Urothelium cell line (cell line): ENCODE measurements at places on chromosomes 6 and 20.

DNA sequence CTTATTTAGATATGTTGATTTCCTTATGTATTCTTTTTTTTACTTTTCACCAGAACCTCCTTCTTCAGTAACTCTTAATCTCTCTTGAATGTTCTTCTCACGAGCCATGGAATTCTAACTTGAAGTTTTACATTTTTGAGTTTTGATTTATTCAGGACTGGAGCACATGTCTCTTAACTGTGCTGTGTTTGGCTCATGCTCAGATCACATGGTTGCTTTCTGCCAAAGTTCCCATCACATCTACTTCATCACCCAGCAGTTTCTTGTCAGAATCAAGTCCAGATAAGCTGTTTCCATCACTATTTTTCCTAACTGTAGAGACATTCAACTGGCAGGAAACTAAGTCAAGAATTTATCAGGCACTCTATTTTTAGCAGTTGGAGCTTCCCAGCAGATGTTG lies 31.7 kb downstream of the SLC35A1 start:
- no peak for DNase-seq

DNA sequence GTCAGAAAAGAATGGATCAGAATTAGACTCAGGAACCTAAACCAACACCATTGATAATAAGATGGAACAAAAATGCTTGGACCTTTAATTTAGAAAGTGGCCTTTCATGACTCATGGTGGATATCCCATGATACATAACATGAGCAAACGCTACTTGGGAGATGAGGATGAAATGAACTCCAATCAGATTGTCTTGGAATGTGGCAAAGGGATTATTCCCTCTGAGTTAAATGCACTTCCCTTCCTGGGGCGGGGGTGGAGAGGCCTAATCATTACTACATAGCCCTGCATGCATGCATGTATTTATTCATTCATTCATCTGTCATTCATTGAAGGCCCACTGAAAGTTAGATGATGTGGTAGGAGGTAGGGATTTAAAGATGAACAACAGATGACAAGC lies 174.0 kb downstream of the AIG1 start:
- no peak for DNase-seq

GRCh38 chr20:63756648-63756991 lies 17.0 kb downstream of the SLC2A4RG start:
- DNase-seq: no peak

- DNase-seq: no peak
Observed at GRCh38 chr6:46220352-46221221, 49.8 kb upstream of the ENPP5 start.

DNA sequence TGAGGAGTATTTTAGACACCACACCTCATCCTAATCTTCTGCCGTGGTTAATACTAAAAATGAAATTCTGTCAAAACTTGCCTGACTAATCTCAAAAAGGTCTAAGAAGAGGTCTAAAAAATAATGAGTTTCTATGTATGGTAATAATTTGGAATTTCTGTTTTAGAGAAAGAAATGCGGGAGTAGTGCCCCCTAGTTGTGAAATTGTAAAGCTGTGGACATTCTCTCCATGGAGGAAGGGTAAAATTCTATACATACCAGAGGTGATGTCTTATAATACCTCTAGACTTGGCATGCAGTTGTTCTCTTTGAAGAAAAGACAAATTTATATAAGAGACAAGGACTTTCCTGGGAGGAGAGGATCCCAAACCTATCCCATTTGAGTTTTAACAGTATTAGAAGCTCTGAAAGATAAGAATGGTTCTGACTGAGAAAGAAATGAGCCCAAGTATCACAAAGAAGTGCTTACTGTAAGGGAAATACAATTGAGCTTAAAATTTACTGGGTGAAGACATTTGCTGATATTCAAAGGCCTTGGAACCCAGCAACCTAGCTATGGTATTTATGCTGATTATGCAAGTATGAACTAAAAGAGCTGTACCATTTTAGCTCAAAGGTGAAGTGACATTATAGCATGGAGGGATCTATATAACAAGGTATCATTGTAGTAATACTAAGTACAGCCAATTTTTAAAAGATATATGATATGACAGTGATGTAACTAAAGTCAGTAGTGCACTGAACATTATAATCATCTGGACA lies 5.1 kb upstream of the EPHA7 start:
- no peak for DNase-seq

- no peak for DNase-seq
Observed at GRCh38 chr6:158707821-158708195, 58.0 kb downstream of the SYTL3 start.

DNA sequence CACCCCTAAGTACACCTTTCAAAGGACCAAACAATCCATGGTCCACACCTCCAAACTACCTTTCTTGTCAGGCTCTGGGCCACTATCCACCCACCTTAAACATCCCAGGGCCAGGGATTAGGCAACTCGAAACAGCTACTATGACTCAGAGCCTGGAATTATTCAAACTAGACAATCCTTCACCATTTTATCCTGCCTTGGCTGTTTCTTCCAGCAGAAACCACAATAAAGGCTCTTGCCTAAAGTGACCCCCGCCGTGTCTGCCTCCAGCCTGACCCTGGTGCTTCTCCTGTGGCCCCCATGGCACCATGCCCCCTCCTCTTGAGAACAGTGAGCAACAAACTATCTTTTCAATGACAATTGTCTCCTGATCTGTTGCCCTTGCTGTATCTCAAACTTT lies 195.5 kb downstream of the EPM2A start:
- peak; percentile 28 for DNase-seq

- DNase-seq: peak; percentile 92
Observed at GRCh38 chr6:34243901-34244884, 4.6 kb downstream of the SMIM29 start.

GRCh38 chr6:140782941-140783340 lies 1349.8 kb upstream of the GJE1 start:
- DNase-seq: no peak

DNA sequence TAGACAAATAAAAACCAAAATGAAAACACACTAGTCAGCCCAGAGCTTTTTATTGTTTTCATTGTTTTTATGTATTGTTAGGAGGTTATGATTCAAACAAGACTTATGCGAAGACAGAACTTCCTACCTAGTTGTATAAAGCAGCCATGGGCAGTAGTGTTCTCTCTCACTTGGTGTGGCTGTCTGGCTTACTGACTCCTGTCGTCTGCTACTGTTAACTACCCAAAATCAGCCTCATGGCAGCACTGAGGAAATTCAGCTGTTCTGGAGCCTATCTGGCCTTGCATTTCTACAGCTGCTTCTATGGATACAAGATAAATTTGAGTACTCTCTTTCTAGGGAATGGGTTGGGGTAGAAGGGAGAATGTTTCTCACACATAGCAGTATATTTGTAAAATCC lies 20.4 kb downstream of the VTA1 start:
- DNase-seq: no peak

GRCh38 chr20:51596668-51597388 lies 54.3 kb upstream of the NFATC2 start:
- no peak for DNase-seq

GRCh38 chr6:82711971-82712370 lies 348.4 kb downstream of the TPBG start:
- no peak for DNase-seq

DNA sequence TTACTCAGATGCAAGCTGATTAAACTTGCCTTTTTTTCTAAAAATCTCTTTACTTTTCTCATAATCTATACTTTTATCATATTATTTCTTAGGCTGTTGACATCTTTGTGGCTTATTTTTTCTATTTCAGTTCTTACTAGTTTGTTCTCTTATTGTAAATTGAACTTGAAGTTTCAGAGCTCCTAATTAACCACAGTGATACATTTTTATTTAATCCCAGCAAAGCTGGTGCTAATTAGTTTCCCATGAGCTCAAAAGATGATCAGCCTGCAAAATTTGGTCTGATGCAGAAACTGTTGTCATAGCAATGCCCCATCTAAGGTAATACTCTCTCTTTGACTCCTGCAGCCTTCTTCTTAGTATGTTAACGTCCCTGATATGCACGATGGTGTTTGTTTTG lies 170.3 kb downstream of the FUT9 start:
- DNase-seq: no peak

GRCh38 chr20:31770243-31770642 lies 31.2 kb downstream of the TPX2 start:
- DNase-seq: no peak

GRCh38 chr6:136964398-136964797 lies 42.3 kb downstream of the SLC35D3 start:
- DNase-seq: no peak

DNA sequence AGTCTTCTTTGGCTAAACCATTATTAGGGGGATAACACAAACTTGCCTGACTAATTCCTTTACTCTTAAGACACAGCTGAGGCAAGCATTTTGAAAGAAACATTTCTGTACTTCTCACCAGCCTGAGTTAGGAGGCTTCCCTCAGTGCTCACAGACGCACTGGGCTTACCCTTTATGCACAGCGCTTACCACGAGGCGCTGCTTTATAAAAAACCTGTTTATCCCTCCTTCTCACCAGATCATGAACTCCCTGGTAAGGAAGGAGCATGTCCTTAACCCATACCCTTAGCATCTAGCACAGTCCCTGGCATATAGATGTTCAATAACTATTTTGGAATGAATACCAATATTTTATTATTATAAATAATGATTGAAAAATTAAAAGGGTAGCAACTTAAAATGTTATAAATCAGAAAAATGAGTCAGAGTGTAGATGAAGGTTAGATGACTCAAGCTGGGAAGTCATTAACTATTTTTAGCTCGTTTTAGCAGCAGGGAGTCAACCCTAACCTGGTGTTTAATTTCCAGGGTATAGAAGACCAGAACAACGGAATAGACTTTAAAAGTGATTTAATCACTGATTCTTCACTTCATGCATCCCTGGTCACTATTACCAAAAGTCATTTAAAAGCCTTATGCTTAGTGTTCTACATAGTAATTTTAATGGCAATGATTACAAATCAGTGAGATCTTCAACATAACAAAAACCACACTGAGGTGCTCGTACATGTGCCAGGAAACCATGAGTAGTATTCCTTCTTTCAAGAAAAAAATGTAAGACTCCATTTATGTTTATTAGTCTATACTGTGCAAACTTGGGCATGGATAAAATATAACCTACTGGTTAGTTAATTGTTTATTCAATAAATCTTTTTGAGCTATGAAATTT lies 4.1 kb upstream of the TPD52L1 start:
- peak; percentile 38 for DNase-seq

- no peak for DNase-seq
Observed at GRCh38 chr6:16669227-16669626, 92.0 kb downstream of the ATXN1 start.

DNA sequence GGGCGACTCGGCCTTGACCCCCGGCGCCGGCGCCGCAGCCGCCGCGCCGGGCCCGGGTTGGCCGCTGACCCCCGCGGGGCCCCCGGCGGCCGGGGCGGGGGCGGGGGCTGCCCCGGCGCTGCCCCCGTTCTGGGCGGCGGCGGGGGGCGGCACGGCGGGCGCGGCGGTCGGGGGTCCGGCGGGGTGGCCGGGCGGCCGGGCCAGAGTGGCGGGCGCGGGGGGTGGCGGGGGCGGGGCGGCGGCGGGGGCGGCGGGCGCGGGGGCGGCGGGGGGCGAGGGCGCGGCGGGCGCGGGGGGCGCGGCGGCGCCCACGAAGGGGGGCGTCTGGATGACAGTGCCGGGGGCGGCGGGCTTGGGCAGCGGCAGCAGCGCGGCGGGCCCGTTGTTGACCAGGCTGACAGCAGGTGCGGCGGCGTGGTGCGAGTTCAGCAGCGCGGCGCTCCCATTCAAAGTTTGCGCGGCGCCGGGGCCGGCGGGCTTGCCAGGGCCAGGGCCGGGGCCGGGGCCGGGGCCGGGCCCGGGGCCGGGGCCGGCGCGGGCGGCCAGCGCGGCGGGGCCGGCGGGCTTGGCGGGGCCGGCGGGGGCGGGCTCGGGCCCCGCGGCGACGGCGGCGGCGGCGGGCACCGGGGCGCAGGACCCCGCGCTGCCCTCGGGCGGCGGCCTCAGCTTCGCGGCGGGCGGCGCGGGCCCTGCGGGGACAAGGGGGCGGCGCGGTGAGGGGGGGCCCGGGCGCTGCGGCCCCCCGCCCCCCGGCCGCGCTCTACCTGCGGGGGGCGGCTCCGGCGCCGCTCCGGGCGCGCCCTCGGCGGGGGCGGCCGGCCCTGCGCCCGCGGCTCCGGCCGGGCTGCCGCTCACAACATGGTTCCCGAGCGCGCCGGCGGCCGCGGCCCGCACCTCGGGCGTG lies 659 bp downstream of the TAF4 start:
- DNase-seq: peak; percentile 48

GRCh38 chr20:50517817-50518154 lies 7.6 kb downstream of the PTPN1 start:
- DNase-seq: no peak

DNA sequence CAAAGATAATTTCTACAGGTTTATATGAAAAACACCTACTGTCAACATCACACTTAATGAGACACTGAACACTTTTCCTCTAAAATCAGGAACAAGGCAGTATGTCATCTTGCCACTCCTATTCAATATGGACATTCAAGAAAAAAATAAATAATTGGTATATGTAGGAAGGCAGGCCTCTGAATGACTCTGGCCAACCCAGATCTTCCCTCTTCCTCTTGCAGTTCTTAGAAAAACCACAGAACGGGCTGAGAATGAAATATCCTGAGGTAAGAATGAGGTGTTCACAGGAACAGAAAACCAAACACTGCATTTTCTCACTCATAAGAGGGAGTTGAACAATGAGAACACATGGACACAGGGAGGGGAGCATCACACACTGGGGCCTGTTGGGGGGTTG lies 1207.2 kb upstream of the CITED2 start:
- no peak for DNase-seq

DNA sequence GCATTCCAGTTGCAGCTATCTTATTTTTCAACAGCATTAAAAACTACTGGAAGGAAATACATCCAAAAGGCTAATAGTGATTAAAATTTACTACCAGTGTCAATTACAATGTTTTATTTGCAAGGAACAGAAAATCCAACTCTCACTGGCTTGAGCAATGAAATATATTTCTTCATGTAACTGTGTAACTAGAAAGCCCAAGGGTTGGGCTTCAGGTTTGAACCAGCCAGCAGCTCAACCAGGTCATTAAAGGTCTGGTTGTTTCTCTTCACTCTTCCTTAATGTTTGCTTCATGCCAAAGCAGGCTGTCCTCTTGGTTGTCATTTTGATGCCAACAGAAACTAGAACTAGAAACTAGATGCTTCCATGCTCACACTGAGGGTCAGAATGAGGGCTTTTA lies 437.7 kb downstream of the PLCB1 start:
- DNase-seq: no peak

DNA sequence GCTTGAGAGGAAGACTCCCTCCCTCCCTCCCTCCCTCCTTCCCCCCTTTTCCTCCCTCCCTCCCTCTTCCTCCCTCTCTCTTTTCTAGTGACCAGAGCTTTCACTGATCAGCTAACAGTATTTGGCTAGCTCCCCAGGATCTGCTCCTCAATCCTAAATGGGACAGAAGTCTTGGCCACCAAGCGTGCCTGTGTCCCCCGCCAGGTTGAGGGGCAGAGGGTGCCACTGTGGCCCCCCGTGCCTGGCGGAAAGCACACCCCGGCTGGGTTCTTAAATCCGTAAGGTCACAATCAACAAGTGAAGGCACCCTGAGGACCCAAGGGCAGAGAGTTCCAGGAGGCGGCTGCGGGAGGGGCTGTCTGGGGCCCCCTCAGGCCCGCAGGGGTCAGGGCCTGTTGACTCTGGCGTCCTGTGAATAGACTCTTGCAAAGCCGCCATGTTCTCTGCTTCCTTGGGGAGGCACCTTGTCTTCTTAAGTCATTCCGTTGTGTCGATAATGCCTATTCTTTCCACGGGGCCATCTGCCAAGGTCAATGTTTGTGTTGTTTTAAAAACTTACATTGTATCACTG lies 38.9 kb upstream of the STX16 start:
- no peak for DNase-seq
